ENCODE measurements at places on chromosomes 1 and 21. TPM values are rescaled to one million over a fixed set of nuclear protein-coding genes. Genes with fewer than 3 reads are reported as not detected.

EPRS1 gene
- 189 TPM for total RNA-seq

TCP10L gene
- total RNA-seq = not detected

WDR64 gene
- not detected for total RNA-seq

KCNH1 gene
- under 0.01 TPM for total RNA-seq

RNU1-3 gene
- under 0.01 TPM for total RNA-seq

TMEM240 gene
- 4.0 TPM for total RNA-seq

EVA1C gene
- total RNA-seq = 34.9 TPM

RNU1-1 gene
- total RNA-seq = under 0.01 TPM

ZMYND12 gene
- total RNA-seq = 0.79 TPM

LBR gene
- total RNA-seq = 157 TPM

OPTC gene
- total RNA-seq = not detected

AQP10 gene
- 0.13 TPM for total RNA-seq

BSND gene
- not detected for total RNA-seq

LRRIQ3 gene
- 0.93 TPM for total RNA-seq

E2F2 gene
- 3.9 TPM for total RNA-seq

MRPS21 gene
- 30.6 TPM for total RNA-seq

TSTD1 gene
- 7.4 TPM for total RNA-seq

ANKRD65 gene
- 0.07 TPM for total RNA-seq

FAM163A gene
- not detected for total RNA-seq

LYPD8 gene
- not detected for total RNA-seq

LCE2D gene
- not detected for total RNA-seq

RNF207 gene
- 17.6 TPM for total RNA-seq

IL19 gene
- total RNA-seq = not detected

KIF21B gene
- 2.7 TPM for total RNA-seq

ASB17 gene
- total RNA-seq = not detected

ZC3H12A gene
- 4.1 TPM for total RNA-seq

VWA1 gene
- 1.3 TPM for total RNA-seq

CAPZB gene
- total RNA-seq = 151 TPM

CORT gene
- total RNA-seq = 0.50 TPM

SAMSN1 gene
- total RNA-seq = 3.6 TPM

TAL1 gene
- 36.8 TPM for total RNA-seq

FMN2 gene
- total RNA-seq = not detected

UTS2 gene
- total RNA-seq = not detected

OR4F16 gene
- total RNA-seq = 0.22 TPM

FNBP1L gene
- total RNA-seq = 63.6 TPM

CHODL gene
- total RNA-seq = not detected

OR2L8 gene
- not detected for total RNA-seq

CRP gene
- not detected for total RNA-seq

SCP2 gene
- total RNA-seq = 149 TPM

CYP4Z1 gene
- total RNA-seq = not detected

TNFAIP8L2 gene
- total RNA-seq = not detected

ENTREP3 gene
- 15.3 TPM for total RNA-seq
